ENCODE measurements at places on chromosomes 7 and 10.

DNA sequence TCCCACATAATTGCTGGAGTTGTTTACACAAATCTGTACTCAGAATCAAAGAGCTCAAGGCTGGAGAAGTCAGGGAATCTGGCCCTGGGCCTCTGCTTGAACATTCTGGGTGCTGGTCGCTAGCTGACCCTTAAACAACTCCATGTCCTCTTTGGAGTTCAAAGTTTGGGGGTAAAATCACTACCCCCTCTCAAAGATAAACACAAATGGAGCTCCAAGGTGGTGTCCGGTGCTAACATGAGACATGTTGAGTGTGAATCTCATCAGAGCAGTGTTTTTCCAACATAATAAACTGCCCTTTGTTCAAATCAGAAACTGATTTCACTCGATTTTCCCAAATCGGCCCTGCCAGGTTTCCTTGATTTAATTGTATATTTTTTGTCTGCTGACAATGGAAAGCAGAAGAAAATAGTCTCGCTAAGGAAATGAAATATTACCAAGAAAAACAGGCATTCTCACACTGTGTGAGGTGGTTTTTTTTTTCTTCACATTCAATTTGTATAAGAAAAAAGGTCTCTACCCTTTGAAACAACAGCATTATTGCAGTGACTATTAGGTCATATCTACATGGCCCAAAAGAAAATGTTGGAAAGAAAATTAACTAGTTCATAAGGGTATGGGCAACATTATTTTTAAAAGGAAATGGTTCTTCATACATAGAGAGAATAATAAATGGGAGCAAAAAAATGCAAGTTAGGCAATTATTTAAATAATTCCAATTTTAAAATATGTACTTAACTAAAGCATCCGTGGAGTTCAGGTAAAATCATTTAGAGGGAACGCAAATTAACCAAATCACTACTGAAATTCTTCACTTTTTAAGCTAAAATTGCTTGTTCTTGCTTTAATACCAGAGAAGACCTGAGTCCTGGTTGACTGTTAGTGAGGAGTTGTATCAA is 56.1 kb upstream of the CAPZA2 start:
- DNase-seq = no peak

DNA sequence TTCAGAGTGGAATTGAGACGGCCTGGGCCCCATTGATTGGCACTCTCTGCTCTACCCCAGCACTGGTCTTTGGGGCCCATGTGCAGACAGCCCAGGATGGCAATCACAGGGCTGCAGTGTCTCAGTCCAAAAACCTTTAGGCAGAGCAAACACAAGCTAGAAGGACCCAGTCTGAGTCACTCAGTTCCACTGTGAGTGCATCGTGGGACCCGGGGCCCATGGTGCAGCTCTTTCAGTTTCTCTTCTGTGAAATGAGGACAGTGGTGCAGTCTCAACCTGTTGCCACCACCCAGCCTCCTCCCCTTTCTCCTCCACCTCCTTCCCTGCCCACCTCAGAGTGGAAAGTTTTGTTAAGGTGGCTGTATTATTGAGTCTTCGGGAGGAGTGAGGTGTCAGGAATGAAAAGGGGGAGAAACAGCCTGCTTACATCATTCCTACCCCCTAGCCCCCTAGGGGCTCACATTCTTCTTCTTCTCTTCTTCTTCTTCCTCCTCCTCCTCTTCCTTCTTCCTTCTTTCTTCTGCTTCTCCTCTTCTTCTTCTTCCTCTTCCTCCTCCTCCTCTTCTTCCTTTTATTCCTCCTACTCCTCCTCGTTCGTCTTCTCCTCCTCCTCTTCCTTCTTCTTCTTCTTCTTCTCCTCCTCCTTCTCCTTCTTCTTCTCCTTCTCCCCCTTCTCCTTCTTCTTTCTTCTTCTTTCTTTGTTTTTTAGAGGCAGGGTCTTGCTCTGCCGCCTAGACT is 19.5 kb upstream of the CARD11 start:
- no peak for DNase-seq

DNA sequence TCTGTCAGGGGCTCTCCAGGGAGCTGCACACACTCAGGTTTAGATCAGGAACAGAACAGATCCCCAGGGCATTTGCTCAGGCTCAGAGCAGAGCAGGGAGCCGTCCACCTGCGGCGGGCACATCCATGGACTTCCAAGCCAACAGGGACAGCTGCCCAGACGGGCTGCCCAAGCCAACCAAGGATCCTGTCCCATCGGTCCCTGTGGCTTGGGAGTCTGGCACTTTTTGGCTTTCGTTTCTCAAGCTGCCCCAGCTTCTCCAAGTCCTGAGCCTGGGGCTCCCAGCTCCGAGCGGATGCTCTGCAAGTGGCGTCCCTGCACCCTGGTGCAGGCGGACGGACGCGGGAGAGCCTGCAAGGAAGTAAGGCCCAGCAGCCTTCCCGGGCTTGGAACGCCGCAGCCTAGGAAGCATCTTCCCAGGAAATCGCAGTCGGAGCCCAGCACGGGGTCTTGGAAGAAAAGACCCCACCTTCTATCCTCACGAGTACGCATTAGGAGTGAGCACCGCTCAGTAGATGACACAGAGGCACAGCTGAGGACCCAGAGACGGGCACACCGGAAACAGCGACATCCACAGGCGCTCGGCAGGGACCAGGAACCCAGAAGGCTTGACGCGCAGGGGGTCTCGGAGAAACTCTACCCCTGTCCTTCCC is 6.0 kb downstream of the GPR146 start:
- no peak for DNase-seq

- DNase-seq = no peak
These were observed at the start of gene NT5C2 for GRCh38 chr10:103193107-103193819. Gene NT5C2 (minus strand): TSS chr10:103193272. CDS start chr10:103174958, 18,314 bp downstream.

DNA sequence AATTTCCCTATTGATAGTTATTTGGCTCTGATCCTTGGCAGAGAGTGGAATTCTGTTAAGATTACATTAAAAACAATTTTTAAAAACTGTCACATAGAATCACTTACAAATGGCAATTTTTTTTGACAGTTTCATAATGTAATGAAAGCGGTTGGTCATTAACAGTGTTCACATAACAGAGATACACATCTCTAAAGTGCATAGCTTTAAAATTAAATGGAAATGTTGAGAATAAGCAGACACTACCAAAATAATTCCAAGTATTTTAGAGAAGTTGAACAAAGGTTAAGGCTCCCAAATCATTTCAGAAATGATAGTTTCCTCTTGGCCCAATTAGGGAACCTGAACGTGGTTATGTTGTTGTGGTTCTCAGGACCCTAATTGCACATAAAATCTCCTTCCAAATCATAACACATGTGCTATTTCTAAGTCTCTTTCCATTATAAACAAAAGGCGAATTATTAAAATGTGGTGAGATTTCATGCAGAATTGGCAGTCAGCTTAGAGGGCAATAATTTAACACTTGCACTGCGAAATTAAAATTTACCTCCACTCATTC is 528.9 kb upstream of the FZD8 start:
- DNase-seq = no peak

- DNase-seq = no peak
These were observed 1.5 kb downstream of the NIPSNAP2 start for GRCh38 chr7:55965805-55966421.
